ENCODE measurements at places on chromosomes 1 and 21.

DNA sequence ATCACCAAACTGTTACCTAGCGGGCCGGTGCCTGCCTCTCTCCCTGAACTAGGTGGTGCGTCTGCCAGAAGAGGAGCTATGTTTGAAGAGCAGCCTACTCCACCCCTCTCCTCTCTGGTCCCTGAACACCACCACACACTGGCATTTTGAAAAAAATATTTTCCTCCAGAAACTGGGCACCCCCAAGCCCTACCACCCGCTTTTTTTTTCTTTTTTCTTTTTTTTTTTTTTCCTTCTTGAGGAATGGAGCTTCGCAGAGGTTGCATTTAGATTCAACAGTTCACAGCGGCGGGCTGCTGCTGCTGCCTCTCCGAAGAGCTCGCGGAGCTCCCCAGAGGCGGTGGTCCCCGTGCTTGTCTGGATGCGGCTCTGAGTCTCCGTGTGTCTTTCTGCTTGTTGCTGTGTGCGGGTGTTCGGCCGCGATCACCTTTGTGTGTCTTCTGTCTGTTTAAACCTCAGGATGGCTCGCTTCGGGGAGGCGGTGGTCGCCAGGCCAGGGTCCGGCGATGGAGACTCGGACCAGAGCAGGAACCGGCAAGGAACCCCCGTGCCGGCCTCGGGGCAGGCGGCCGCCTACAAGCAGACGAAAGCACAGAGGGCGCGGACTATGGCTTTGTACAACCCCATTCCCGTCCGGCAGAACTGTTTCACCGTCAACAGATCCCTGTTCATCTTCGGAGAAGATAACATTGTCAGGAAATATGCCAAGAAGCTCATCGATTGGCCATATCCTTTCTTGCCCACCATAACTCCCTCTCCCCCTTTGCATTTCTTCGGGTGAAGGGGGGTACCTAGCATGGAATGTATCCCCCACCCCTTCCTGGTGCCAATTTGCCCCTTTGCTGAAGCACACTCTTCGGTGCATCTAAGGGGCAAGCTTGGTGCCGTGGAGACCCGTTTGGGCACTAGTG lies at the start of gene CACNA1E:
Gene CACNA1E, plus strand, starts transcription at position 233 of the 911 bp plus-strand sequence. Its CDS starts 228 bp downstream, at position 461.
- no peak for DNase-seq

- no peak for DNase-seq
Measured at GRCh38 chr1:112998592-112999235, 42.7 kb upstream of the SLC16A1 start.

DNA sequence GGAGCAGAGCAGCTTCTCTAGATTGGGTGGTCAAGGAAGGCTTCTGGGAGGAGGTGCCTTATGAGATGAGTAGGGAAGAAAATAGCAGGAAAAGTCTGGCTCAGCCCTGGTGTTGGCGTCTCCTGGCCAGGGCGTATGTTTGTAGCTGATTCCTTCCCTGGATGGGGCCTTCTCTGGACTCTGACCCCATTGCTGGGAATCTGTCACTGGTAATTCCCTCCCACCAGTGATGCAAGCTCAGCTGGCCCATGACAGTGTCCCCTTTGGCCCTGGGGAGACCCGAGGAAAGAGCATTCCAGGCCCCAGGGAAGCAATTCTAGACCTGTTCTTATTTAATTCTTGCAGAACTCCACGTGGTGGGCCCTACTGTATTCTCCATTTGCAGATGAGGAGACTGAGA lies 20.7 kb downstream of the IGSF21 start:
- no peak for DNase-seq

DNA sequence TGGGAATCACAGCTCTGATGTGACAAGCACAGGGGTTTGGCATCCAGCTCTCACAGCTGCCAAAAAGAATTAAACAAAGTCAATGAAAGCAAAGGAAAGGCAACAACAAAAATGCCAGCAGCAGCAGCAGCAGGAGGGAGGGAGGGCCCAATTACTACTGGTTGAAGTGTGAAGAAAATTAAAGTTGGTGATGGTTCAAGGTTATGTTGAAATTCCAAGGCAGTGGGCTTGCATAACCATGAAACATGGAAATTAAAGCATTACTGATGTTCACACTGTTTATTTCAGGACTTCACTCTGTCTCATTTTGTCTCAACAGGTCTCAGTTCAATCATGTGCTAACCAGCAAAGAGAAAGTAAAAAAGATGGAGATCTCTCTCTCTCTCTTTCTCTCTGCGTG lies 220.3 kb upstream of the LYPLAL1 start:
- no peak for DNase-seq

DNA sequence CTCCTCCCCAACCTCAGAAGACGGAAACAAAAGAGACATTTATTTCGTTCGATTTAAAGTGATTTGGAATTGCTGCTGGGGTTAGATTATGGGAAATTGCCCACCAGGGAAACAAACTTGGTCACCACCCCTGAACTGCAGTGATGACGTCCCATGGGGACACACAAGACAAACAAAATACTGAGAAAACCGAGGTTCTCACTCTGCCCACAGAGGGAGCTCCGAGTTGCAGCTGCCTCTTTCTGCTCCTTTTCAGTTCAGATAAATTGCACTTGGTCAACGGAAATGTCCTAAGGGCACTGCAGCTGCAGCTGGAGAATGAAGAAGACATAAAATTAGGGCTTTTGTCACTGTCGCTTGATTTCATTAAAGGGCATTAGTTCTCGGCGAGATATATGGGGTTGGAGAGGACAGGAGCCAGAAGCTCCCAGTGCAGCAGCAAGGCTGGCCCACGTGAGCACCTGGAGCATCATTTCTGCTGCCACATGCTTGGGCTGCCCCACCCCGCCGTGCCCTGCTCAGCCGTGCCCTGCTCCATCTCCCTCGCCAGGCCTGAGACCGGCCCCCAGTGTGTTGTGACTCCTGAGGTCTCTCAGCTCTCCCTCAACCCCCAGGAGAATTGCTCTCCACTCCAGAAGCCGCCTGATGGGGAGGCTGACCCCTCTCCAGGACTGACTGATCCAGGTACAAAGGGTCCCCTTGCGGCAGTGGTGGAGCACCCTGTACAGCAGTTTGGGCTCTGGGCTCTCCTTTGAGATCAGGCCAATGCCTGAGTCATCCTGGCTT lies 231.7 kb upstream of the AJAP1 start:
- no peak for DNase-seq

DNA sequence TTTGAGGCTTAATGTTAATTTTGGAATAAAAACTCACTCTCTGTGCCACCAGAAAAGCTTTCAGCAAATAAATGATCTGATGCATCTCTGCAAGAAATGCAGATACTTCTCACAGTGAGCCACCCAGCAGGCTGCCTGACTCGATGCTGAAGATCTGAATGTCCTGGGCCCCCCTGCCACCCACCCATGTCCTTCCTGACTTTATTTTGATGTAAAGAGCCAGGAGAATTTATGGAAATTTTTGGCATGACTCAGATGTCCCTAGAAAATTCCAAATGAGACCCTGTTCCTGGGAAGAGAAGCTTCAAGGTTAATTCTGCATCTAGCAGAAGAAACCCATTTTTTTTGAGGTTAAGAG lies 62.8 kb upstream of the COA6 start:
- DNase-seq, result no peak

GRCh38 chr1:194755241-194755994 lies 1569.0 kb upstream of the B3GALT2 start:
- DNase-seq, result no peak

- DNase-seq, result no peak
Measured at GRCh38 chr21:43864962-43865539, at the start of gene AGPAT3. AGPAT3 (plus strand) TSS chr21:43865223; CDS start chr21:43959682, 94,459 bp downstream.

DNA sequence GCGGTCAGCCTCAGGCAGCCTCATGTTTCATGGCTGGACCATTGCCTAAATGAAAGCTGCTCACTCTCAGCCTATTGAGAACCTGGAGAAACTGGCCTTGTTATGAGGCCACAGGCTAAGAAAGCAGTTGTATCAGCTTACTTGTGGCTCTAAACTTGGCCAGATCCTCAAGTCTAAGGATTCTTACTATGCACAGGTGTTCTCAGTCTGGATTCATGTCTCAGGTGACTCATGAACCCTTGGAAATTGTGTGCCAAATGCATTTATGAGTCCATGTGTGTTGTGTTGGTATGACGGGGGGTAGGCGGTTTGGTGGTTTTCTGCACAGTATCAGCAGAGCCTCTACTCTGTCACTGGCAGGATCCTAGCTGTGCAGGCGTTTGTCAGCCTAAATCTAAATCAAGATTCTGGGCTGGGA lies 90.4 kb downstream of the ROR1 start:
- DNase-seq, result no peak

DNA sequence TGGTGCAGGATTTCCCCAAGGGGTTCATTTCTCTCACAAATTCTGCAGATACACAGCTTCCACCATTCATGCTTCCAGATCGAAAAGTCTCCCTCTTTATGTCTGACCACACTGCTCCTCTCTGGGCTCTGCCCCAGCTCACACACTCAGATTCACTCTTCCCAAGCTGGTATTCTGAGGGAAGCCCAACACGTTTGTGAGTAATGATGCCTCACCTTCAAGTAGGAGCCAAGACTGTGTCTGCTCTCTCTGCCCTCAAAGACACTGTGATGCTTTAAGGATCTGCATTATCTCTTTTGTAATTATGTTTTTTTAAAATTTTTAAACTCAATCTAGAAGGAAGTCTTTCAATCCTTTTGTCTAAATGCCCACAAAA lies 19.8 kb downstream of the PRAMEF11 start:
- DNase-seq, result no peak

GRCh38 chr1:230243583-230244353 lies 176.7 kb downstream of the GALNT2 start:
- no peak for DNase-seq

- no peak for DNase-seq
Measured at GRCh38 chr1:6519491-6519934, 28.0 kb upstream of the PLEKHG5 start.

GRCh38 chr1:184622136-184622823 lies 132.4 kb downstream of the EDEM3 start:
- no peak for DNase-seq

- DNase-seq, result no peak
Measured at GRCh38 chr1:119735217-119735616, 23.5 kb downstream of the PHGDH start.

DNA sequence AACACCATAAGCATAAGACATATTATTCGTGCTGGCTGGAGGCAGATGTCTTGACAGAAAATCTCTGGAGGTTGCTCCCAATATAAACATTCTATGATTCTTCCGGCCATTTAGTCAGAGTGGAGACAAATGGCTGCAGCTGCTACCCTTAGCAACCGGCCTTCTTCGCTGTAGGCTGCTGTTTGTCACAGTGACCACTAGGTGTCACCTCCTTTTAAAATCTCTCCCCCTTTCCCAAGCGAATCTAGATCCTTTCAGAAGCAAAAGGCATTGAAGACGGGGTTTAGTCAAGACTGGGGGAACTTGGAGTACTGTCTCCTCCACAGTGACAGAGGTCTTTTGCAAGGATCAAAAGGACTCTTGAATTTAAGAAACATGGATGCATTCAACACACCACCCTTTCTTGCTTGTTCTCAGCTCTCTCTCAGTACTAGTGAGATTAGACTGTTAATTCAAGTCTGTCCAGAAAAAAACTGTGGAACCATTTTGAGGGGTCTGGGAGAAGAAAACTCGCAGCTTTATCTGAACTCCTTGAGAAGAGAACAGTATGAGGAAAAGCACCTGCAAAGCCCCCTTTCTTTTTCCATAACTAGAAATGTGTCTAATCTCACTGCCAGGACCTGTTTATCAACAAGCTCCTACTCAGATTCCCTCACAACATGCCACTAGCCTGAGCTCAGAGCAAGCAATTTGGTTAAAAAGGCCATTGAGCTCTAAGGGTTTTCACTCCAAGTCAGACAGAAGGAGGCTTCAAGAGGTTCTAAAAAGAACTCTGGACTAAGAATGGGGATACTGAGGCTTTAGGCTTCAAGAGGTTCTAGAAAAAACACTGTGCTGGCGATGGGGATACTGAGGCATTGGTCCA lies 408.3 kb upstream of the PLXNA2 start:
- no peak for DNase-seq

GRCh38 chr1:244314921-244315559 lies 136.7 kb downstream of the ADSS2 start:
- no peak for DNase-seq

DNA sequence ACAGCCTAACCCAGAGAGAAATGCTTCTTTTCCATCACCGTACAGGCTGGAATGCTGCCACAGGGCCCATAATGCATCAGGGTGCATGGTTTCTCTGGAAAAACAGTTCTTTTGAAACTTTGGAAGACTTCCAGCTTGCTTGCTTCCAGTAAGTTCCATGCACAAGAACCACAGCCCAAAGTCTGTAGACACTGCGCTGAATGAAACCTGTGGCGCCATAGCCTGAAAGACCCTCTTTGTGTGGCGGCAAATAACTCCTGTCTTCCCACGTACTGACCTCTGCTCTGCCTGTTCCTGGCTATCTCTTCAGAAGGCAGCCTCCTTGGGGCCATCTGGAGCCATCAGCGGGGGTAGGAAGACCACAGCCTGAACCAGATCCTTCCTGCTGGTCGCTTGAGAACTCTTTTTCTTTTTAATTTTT lies 15.1 kb downstream of the MIIP start:
- DNase-seq, result no peak

DNA sequence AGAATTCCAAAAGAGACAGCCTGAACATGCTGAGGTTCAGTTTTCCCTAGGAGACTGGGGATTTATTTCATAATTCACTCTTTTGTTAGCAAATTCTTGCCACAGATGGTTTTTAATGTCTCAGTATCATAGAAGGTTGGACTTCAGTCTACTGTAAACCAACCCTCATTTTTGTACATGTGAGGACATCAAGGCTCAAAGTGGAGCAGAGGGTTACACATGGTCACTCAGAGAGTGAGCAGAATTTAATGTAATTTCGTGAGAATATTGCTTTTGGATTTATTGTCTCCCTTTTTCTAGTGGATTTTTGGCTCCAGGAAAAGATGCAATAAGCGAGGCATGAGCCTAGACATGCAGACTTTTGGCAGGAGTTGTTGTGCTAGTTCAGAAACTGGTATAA lies 210.8 kb upstream of the JUN start:
- no peak for DNase-seq

- DNase-seq, result no peak
Measured at GRCh38 chr1:36751525-36751924, 268.8 kb upstream of the CSF3R start.

- DNase-seq, result no peak
Measured at GRCh38 chr21:33901412-33902288, 14.0 kb downstream of the ATP5PO start.

DNA sequence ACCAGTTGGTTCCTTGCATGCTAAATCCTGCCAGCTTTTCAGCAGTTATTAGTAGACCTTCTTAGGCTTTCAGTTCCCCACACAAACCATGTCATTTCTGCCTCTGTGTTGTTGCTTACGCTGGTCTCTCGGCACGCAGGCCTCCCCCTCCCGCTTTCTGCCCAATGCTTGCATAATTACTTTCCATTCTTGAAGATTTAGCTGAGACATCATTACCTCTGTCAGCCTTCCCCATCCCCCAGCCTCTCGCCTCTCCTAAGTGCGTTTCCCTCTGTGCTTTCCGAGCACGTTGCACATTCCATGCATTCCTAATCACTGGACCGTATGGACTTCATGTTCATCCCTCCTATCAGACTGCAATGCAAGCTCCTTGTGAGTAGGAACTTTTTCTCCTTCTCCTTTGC lies 26.8 kb downstream of the TSHB start:
- no peak for DNase-seq
